ENCODE measurements at places on chromosomes 3 and 15.

- DNase-seq, result no peak
These were observed 8.6 kb downstream of the SLC6A1 start for GRCh38 chr3:11001020-11001657.

- DNase-seq, result no peak
These were observed 8.4 kb upstream of the GATA2 start for GRCh38 chr3:128501431-128501830.

DNA sequence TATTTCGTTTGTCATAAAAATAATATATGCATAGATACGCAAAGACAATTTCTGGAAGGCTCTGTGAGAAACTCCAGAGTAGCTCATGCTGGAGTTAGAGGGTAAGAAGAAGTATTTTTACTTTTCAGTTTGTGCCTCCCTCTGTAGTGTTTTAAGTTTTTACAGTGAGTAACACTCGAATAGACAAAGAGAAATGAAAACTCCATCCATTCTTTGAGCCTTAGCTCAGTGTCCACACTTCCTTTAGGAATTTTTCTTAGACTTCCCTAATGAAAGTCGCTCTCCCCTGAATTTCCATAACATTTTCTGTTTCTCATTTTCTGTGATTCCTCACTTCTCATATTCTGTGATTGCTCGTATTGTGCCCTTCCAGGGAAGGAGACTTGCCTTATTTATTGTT is 2.1 kb downstream of the BLOC1S6 start:
- DNase-seq, result no peak

- DNase-seq, result no peak
These were observed 206.9 kb upstream of the BHLHE40 start for GRCh38 chr3:4772171-4772804.

DNA sequence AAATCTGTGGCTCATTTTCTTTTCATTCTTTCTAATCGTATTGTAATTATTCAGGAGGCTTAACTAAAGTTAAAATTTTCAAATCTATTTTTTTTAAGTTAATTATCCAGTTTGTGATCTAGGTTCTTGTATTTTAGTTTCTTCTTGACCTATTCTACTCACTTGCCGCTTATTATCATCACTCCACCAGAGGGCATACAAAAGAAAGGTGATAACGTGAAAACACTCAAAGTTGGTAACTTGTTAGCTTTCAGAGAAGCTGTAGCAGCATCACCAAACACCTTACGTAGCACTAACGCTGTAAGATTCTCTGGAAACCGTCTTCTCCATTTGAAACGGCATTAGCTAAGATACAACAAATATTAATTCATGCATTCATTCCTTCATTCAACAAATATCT is 4.8 kb downstream of the GNB4 start:
- DNase-seq, result no peak

All from activated T-helper 9 cell treated with anti-CD3 and anti-CD28 coated beads, Interleukin-2, amount 50 U/mL, for 16 hours (primary cell).